ENCODE measurements at places on chromosomes 5 and 9.

- DNase-seq: no peak
These were observed 97.8 kb downstream of the KCNIP1 start for GRCh38 chr5:170601619-170602018.

DNA sequence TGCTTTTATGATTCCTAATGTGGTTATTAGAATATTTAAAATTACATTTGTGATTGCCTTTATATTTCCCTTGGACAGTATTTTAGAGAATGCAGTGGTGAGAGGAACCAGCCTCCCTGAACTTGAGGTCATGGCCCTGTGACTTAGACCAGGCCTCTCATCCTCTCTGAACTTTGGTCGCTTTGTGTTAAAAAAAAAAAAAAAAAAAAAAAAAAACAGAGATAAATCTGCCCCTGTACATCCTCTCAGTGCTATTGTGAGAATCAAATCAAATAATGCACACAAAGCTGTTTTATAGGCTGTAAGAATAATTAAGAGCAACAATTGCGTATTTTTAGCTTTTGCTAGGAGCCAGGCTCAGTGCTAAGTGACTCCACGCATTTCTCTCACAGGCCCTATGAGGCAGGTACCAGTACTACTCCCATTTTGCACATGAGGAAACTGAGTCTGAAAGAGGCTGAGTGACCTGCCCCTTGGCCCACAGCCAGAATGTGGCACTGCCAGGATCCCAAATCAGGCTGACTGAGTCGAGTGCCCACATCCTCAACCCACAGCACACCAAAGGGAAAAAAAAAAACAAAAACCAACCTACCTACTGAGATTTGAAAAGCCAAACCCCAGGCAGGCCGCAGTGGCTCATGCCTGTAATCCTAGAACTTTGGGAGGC is 110.3 kb upstream of the LARP1 start:
- no peak for DNase-seq

DNA sequence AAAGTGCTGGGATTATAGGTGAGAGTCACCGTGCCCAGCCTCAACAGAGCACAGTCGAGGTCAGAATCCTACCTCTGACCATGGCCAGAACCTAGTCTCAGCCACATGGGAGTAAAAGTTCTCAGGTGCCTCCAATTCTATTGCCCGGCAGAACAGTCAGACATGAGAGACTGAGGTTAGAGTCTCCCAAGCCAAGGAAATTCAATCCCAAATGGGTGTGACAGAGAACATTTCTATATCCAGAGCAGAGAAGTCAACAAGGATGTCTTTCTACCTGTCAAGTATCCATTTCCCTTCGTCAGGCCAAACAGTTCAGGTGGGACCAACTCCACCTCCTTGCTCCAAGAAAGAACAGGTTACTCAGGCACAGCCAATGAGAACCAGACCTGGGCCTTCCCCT is 10.5 kb downstream of the ANXA6 start:
- no peak for DNase-seq

GRCh38 chr5:149028984-149029383 is 33.9 kb downstream of the SH3TC2 start:
- DNase-seq: no peak

DNA sequence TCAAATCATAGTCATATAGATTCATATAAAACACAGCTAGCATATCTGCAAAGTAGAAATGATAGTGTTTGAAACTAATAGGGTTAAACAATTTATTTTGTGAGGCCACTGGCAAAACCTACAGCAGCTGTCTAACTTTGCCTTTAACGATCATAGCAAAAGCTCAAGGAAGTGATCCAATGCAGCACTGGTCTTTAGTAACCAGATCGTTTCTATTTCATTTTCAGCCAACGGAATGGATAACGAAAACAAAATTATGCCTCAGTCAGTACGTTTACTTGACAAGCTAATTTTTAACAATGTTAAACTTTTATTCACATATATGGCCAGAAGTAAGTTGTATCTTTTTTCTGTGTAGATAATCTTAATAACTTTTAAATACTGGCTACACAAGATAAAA is 17.7 kb downstream of the MLLT3 start:
- no peak for DNase-seq

DNA sequence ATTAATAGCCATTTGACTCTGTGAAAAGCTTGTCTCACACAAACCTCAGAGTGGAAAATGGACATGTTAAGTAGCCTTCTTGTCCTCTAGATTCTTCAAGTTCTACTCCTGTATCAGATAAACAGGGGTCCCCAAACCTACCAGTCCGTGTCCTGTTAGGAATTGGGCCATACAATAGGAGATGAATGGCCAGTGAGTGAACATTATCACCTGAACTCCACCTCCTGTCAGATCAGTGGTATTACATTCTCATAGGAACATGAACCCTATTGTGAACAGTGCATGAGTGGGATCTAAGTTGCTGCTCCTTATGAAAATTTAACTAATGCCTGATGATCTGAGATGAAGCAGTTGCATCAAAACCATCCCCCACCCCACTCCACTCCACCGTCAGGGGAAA is 136.3 kb downstream of the TMEM232 start:
- no peak for DNase-seq

DNA sequence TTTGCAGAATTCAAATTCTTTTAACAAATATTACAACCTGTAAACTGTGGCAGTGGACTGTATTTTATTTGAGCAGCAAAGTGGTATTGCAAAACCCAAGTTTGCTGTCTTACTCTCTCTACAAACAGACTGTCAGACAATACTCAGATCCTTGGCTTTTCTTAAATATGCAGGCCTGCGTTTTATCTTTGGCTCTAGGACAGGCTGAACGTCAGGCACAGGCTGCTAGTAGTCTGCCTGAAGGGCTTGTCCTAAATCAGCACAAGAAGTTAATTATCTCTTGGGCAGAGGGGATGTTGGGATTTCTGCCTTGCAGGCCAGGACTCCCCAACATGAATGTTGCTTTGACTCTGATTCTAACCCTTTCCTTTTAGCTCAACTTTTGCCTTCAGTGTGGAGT is 147.5 kb downstream of the SLIT3 start:
- no peak for DNase-seq

DNA sequence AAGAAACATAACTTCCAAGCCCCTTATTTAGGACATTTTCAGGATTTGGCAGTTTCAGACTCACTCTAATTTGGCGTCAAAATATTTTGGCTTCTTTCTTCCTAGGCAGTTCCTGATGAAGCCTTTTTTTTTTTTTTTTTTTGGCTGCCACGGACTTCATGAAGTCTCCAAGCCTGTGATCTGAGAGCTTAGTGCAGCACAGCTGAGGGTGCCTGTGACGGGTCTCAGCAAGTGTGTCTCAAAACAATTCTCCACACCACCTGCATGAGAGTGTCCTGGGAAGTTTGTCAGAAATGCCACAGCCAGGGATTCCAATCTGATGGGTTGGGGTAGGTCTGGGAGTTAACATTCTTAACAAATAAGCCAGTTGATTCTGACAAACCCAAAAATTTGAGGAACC is 6.0 kb upstream of the ESM1 start:
- no peak for DNase-seq

- no peak for DNase-seq
These were observed 12.5 kb downstream of the TRPM3 start for GRCh38 chr9:71108937-71109336.

DNA sequence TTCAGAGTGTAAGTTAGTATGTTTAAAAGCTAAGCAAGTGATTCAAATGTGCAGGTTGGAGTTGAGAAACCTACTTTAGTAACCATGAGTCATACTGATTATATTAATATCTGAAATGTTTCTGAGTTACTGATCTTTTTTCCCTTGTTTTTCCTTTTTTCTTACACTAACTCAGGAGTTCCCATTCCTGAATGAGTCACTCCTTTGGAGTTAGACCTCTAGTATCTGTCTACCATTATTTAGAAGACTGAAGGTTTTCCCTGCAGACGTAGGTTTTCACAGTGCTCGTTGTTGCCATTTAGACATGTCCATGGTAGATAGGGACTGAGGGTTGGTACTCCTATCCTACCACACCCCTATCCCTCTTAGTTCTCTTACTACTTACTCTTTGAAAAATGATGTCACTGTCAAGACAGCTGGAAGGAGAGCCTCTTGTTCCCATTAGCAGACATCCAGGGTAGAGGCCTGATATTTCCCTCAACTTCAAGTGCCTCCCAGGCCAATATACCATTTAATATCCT is 20.2 kb downstream of the OCLN start:
- DNase-seq: no peak

DNA sequence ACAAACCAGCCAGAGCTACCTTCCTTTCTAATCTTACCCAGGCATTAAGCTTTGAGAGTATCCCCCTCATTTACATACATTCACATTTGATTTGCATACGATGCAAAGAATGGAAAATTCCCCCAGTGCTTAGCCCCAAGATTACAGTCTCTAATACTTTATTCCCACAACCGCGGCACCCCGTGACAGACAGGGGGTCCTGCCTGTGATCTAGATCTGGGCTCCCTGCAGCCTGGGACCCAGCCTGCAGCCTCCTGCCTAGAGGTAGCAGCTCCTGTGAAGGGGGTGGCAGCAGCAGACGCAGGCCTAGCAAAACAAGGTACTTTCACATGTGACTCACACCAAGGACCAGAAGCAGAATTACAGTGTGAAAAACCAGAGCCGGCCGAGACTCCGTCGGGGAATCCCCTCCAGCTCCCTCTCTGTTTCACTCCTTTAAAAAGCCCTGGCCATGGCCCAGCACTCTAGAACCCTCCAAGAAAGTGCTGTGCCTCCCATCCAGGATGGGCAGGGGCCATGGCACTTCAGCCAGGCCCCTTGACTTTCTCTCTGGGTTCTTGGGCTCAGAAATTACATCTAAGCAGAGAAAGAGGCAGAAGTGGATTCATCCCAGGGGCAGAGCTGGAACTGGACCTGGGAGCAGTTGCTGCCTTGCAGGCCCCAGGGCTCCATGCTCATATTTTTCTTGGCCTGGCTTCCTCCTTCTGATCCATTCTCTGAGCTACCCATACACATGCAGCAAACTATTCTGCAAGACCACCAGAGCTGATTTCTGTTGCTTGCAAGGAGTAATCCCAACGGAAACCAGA is 14.0 kb upstream of the TCF7 start:
- DNase-seq: no peak

GRCh38 chr5:143569213-143569701 is 165.8 kb upstream of the NR3C1 start:
- DNase-seq: no peak

DNA sequence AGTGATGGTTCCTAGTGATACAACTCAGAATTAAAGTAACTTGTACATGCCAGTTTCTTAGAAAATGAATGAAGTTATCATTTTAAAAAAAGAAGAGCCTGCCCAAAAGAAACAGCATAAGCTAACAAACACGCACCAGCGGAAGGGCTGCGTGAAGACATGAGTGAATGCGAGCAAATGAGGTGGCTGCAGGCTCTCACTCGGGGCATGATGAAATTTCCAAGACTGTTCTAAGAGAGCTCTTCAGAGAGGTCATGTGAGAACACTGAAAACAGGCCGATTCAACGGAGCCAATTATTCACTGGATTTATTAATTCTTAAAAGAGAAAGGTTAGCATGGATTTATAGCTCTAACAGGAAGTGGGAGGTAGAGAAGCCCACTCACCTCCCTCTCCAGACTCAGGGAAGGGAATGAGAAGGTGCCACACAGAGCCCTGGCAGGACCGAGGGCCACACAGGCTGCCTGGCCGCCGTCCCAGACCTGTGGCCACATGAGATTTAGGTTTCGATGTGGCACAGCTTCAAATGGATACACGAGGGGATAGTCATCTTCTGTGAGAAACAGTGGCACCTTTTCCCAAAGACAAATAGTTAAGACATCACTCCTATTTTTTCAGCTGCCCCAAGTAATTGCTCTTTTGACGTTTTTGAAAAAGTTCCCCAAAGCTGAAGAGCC is 55.5 kb downstream of the HABP4 start:
- DNase-seq: no peak

DNA sequence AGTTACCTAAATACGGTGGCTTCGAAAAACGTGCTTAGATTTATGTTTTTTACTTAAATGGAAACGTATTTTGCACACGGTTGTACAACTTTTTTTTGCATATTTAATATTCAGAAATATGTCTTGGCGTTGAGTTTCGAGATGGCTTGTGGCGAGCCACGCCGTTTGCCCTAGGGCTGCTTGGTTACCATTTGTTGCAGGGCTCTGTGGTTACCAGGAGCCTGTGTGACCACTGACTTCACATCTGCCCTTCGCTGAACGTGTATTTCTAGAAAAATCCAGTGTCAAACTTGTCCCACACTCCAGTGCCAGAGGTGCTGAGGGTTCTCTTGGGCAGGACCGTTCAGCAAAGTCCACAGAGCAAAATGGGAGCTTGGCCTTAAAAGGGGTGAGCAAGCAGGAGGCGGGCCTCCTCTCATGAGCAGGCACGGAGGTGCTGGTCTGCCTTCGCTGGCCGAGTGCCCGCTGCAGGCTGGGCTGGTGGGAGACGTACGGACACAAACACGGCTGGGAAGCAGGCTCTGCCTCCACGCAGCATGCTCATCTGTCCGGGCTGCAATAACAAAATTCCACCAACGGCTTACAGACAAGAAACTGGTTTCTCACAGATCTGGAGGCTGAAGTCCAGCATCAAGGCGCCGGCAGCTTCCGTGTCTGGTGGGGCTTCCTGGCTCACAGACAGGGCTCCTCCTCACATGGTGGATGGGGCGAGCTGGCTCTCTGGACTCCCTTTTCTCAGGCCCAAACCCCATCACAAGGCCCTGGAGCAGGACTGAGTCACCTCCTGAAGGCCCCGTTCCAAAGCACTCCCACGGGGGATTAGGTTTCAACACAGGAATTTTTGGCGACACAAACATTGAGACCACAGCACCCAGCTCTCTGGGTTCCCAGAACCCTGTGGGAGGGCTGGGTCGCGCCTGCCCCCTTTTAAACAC is 5.4 kb downstream of the MRPL36 start:
- DNase-seq: no peak

Data from esophagus squamous epithelium (tissue), 5 donors.